ENCODE measurements at places on chromosomes 5 and 9.

DNA sequence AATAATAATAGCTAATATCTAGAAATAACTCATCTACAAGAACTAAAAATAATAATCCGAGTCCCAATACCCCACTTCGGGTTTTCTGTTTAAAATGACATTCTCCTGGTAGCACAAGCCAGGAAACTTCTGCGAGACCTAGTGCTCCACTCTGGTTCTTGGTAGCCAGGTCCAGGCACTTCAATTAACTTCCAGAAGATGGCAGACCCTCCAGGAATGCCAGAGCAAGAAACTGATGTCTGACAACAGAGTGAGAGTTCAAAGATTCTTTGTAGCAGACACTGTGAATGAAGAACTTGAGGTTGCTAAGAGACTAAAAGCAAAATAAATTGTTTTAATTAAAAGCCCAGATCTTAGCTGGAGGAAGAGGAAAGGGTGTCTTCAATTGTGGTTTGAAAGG is 1963.3 kb upstream of the CDH9 start:
- DNase-seq = no peak

- no peak for DNase-seq
Measured at GRCh38 chr5:79183011-79183410, 52.9 kb upstream of the JMY start.

DNA sequence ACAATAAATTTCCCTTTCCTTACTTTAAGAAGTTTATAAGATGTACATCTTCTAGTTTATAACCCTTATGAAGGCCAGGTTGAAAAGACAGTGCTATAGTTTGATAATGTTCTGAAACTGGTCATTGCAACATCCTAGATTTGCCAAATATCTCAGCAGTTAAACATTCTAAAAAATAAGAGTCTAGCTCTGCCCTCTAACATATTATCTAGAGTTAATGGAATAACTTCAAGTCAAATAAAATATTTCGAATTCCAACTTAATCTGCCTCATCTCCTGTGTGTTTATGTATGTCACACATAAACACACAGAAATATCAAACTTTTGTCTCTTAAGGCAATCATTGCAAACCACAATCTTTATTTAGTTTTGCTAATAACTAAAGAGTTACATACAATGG is 796.6 kb downstream of the TLE1 start:
- DNase-seq = no peak

DNA sequence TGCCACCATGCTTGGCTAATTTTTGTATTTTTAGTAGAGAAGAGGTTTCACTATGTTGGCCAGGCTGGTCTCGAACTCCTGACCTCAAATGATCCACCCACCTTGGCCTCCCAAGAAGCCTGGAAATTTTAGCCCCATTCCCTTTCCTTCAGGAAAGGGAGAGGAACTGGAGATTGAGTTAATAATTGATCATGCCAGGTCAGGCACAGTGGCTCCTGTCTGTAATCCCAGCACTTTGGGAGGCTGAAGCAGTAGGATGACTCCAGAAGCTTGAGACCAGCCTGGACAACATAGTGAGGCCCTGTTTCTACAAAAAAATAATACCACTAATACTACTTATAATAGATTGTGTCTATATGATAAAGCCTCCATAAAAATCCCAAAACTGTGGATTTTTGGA is 124.6 kb downstream of the UNC13B start:
- no peak for DNase-seq

- DNase-seq = no peak
Measured at GRCh38 chr5:151742870-151743294, 15.5 kb downstream of the ATOX1 start.

Measured in CD8-positive, alpha-beta memory T cell (primary cell).